ENCODE measurements at places on chromosomes 11 and 22.

DNA sequence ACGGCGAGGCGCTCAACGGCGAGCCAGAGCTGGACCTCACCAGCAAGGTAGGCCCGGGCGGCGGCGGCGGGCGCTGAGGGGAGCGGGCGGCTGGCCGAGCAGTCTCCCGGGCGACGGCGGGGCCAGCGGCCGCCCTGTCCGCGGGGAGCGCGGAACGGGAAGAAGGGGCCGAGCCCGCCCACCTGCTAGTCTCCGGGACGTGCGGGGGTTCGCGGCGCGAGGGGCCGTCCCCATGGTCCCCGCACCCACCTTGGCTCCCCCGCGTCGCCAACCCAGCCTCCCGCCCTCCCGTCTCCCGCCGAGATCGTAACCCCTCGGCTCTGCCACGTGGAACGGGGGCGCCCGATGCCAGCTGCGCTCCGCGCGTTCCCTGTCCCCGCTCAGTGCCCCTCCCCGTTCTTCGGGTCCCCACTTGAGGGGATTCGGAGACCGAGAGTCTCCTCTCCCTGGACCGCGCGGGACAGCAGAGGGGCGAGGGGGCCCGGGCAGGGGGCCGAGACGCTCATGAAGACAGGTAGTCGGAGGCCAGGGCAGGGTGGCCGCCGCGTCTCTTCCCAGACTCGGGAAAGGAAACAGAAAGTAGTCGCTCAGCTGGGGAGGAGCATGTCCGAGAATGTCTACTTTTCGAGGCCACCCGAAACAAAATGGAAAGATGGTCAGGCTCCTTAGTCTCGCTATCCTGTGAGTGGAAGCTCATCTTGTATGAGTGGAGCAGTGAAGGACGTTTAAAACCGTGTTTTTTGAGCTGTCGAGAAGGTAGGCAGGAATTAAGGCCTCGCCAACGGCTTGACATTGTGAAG is 557 bp downstream of the GTPBP1 start:
- DNase-seq, result peak; percentile 54

GRCh38 chr11:79406376-79406775 is 34.5 kb downstream of the TENM4 start:
- DNase-seq, result no peak

DNA sequence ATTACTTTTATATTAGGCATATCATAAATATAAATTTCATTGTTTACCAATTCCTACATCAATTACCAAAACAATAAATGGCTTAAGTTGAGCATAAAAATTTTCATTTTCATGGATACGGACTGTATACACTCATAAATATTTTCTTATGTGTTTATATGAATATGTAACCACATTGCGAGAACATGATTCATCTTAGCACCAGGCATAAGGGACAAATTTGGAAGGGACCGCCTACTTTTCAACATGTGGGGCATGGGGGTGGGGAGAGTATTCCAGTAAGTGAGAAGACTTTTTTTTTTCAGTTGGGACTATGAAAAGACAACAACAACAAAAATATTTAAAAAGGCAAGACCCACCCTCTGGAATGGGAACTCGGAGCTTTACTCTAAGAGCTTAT is 296.1 kb downstream of the RAB38 start:
- DNase-seq, result no peak

- DNase-seq, result no peak
Measured at GRCh38 chr11:99585606-99586005, 564.9 kb downstream of the CNTN5 start.

DNA sequence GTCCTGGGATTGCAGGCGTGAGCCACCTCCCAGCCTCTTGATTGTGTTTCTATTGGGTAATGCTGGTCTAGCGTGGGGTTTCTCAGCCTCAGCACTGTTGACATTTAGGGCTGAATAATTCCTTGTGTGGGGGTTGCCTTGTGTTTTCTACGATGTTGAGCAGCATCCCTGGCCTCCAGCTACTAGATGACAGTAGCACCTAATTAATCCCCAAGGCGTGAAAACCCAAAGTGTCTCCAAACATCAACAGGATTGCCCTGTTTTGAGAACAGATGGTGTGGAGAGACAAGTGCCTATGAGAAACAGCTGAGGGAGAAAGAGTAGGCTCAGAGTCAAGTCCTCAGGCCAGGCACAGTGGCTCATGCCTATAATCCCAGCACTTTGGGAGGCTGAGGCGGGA is 67.2 kb downstream of the SGSM1 start:
- DNase-seq, result no peak

GRCh38 chr22:24730864-24731263 is 43.7 kb downstream of the PIWIL3 start:
- no peak for DNase-seq

DNA sequence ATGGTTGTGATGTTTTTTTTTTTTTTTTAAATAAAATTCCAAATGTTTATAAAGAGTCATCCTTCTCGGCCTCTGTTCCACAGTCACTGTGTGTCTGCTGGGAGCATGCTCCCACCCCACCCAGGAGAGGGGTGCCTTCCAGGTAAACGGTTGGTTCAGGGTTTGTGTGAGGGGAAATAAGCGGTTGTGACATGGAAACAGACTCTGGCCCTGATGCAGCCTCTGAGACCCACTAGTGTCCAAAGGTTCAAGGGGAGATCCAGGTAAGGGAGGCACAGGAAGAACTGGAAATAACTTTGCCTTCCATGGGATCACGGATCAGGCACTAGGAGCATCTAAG is 6.0 kb upstream of the GAS2L1 start:
- no peak for DNase-seq

DNA sequence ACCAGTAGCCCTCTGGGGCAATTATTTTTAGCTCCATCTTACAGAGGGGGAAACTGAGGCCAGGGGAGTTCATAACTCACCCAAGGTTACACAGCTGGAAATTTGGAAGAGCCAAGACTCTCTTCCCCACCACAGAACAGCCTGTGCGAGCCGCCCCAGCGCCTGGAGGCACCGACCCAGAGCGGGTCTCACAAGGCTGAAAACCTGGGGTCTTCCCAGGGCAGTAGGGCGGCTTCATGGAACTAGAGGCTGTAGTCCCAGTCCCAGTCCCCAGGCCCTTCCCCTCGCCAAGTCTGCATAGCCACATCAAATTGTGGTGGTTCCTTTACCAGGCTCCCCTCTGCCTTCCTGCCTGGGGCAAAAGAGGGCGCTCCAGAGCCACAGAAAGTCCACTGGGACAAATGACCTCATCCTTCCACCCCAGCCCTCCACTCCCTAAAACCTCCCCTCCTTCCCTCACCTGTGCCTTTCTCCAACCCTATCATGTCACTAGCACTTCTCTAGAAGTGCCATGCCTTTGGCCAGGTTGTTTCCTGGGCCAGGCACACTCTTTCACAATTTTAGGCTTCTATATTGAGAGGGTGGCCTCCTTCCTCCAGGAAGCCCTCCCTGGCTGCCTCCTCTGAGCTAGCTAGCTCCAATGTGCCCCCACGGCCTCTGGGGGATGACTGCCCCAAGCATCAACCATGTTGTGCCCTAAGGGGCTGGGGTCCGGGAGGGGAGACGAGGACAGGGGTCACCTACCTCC is 15.2 kb upstream of the CDC42EP1 start:
- DNase-seq, result peak; percentile 77
